Caudate nucleus (tissue), 63 donors: ENCODE measurements at places on chromosomes 5 and 9.

DNA sequence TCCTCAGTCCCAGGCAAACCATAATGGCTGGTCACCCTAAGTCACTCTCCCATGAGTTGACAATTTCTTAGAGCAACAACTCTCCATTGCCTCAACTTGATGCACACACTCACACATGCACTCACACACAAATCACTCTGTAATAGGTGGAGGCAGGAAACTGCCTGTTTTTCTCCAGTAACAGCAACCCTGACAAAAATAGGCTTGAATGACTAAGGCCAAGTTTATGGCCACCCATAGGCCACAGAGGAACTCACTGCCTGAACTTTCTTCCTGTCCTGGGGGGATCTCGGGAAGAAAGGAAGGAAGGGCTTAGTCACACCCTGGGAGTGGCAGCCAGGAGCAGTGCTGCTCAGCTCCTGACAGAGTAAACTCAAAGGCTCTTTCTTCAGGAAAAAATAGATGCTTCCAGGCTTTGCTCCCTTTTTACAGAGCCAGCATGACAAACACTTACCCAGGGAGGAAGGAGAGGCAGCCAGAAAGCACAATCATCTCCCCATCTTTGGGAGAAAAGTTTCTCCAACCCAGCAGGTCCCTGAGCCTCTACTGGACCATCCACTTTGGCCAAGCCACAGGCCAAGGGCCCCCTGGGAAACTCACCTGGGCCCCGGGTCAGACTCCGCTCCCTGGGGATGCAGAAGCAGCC is 368 bp downstream of the SH3TC2 start:
- no peak for DNase-seq

- no peak for DNase-seq
Measured at GRCh38 chr5:96070622-96071225, 109.1 kb upstream of the ELL2 start.

DNA sequence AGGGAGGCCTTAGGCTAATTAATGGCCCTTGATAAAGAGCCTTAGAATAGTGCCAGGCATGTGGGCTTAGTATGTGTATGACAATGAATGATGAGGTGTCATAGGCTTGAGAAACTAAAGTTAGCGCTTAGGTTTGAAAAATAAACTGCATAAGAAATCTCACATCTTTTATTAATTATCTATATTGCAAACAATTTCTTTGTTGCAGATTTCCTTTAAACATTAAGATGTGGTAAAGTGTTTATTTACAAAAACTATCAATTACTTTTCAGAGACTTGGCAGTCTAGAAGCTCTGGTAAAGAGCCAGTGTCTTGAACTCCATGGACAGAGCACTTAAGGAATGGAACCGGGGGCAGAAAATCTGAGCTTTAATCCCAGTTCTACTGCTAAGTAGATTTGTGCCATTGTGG is 23.1 kb downstream of the MAP1B start:
- no peak for DNase-seq

GRCh38 chr9:135736272-135736978 is 34.4 kb downstream of the KCNT1 start:
- no peak for DNase-seq

- no peak for DNase-seq
Measured at GRCh38 chr9:98479967-98480847, 224.8 kb upstream of the TBC1D2 start.

GRCh38 chr5:61308712-61309111 is 23.3 kb upstream of the ZSWIM6 start:
- DNase-seq = no peak

GRCh38 chr5:172322028-172322965 is 38.7 kb upstream of the UBTD2 start:
- no peak for DNase-seq

DNA sequence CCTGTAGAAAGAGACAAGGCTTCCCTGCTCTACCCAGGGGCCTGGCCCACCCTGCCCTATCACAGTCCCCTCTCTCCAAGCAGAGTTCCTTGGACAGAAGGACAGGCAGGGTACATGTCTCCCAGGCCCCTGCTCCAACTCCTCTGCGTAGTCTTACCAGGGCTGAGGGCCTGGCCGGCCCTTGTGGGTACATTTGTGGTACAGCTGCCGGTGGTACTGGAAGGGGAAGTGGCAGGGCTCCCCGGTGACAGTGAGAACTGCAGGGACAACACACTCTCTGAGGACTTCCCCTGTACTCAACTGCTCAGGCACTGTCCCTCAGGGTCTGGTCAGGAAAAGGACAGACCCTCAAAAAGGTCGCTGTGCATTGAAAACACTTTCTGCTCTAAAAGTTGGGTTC is 3.6 kb downstream of the F12 start:
- no peak for DNase-seq

GRCh38 chr9:116002624-116003023 is 151.0 kb upstream of the PAPPA start:
- DNase-seq = no peak

DNA sequence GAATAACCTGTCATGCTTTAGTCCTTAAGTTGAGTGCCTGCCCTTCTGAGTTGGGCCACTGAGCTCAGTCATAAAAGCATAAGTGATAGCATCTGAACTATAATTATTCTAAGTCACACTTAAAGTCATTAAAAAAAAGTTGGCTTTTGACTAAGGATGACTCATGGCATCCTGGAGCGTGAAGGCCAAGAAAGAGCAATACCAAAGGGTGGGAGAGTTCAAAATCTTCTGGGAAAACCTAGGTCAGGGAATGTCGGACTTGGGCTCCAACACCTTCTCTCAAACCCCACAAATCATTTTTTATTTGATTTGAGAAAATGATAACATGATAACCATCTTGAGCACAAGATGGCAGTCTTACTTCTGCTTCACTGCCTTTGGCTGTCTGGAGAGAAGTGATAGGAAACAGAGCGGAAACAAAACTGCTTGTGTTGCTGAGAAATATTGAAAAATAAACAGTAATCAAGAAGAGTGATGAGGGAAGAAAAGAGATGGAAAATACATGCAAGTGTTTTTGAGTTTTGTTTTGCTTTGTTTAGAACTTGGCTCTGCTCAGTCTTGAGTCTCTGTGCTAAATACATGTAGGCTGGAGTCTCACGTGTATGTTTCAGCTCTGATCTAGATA is 16.9 kb upstream of the NTRK2 start:
- no peak for DNase-seq

DNA sequence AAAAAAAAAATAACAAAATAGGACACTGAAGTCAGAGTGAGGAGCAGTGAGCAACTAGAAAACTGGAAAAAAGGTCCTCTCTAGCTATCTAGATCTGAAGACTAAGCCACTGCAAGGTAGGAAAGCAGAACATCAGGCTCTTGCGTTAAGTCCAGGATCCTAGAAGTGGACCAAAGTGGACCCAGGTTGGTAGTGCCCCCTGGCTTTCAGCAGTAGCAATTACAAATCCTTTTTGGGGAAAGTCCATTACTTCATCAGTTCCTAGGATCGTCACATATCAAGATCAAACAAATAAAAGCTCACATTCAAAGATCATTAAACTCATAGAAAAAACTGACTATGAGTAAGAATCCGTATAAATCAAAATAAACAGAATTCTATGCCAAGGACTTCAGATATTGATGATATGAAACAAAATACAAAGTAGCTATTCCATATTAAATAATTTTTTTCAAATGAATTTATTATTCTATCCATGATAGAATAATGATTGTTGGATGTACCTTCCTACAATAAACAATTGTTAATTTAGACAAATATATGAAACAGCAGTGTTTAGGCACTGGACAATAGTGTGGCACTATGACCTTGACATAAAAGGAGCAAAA is 6.5 kb upstream of the RICTOR start:
- DNase-seq = peak; percentile 14

DNA sequence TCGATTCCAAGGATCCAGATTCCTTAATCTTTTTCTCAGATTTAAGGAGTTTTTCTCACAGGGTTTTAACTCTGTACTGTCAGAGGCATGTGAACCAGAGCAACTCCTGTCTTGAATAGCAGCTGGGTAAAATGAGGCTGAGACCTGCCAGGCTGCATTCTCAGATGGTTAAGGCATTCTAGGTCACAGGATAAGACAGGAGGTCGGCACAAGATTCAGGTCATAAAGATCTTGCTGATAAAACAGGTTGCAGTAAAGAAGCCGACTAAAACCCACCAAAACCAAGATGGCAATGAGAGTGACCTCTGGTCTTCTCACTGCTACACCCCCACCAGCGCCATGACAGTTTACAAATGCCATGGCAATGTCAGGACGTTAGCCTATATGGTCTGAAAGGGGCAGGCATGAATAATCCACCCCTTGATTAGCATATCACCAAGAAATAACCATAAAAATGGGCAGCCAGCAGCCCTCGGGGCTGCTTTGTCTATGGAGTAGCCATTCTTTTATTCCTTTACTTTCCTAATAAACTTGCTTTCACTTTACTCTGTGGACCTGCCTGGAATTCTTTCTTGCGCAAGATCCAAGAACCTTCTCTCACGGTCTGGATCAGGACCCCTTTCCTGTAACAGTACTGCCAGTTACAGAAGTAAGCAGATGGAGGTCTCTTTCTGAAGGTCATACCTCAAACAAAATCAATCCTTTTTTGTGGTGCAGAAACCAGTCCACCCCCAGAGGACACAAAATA is 87.1 kb downstream of the SLC38A9 start:
- DNase-seq = no peak

DNA sequence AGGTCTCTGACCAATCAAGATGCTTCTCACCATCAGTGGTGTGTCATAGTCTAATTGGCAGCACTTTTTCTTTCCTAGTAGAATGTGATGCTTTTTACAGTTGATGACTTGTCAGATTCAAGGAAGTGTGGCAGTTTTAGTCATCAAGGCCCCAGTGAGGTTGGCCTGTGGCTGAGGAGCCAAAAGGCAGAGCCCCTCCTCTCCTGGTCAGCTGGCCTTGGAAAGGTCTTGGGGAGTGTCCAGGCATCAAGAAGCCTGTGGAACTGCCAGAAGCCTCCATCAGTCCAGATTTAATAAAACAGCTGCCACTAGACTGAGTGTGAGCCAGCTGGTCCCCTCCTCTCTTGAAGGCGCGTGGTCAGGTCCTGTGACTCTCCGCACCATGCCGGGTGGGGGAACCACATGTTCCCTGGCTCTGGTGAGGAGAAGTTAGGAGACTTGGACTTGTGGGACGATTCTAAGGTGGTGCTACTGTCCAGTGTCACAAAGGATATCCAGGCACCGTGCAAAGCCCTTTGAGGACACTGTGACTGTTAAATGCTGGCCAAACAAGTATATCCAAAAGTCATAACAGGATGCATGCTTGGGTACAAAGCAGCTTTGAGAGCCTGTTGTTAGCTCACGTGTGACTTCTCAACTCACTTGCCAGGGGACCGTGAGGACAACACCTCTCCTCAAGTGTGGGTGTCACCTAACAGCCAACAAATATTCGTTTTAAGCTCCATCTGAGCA is 6.1 kb upstream of the ANGPTL2 start:
- no peak for DNase-seq

DNA sequence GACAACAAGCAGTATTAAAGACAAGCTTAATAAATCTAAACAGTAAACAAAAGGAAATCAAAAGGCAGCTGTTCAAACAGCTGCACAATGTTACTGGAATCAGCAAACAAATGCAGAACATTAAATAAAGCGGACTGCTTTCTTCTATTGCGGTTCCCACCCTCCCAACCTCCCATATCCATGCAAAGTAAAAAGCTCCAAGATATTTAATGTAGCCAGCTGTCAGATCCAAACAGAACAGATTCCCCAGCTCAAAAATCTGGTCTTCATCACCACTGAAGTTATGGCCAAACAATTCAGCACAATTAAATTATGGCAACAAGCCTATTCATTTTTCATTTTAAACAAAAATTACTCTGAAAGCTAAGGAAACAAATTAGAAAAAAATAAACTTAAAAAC is 75.9 kb downstream of the SLC38A9 start:
- DNase-seq = no peak

DNA sequence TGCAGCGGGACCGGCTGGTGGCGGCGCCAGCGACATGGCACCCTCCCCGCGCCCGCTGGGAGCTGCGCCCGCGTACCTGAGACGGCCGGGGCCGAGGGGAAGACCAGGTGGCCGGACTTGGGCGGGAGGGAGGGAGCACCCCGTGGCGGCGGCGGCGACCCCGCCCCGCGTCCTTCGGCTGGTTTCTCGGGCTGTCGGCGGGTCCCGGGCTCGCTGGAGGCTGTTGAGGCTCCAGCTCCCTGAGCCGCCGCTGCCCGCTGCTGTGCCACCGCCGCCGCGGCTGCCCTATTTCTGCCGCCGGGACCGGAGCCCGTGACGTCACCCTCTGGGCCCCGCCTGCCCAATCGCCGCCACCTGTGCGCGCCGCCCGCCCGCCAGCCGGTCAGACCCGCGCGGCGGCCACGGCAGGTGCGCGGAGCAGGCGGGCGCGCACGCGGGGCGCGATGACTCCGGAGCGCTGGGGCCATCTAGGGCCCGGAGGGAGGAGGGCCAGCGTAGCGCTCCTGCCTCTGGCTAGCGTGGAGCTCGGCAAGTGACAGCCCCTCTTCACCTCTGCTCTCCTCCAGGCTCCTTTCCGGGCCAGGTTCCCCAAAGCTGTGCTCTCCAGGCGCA is at the start of gene FSTL4:
Gene FSTL4, minus strand, starts transcription at position 293 of the 612 bp plus-strand sequence.
- no peak for DNase-seq

DNA sequence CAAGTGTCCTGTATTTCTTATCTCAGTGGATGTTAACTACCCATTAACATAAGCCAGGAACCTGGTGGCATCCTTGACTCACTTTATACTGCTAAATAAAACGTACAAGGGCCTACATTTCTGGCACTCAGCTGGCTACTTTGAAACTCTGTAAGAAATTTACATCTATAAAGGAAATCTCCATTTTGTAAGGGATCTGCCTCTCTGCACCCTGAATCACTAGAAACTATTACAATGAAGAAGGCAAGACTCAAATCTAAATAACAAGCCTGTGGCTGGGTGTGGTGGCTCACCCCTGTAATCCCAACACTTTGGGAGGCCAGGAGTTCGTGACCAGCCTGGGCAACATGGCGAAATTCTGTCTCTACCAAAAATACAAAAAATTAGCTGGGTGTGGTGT is 51.5 kb downstream of the RAPGEF1 start:
- no peak for DNase-seq
